Stimulated activated CD8-positive, alpha-beta memory T cell treated with anti-CD3 and anti-CD28 coated beads, Interleukin-4, amount 100 ng/mL, for 4 hours (primary cell): ENCODE measurements at places on chromosomes 5 and 9.

- DNase-seq, result no peak
Measured at GRCh38 chr9:126720661-126721563, 83.9 kb upstream of the ZBTB43 start.

DNA sequence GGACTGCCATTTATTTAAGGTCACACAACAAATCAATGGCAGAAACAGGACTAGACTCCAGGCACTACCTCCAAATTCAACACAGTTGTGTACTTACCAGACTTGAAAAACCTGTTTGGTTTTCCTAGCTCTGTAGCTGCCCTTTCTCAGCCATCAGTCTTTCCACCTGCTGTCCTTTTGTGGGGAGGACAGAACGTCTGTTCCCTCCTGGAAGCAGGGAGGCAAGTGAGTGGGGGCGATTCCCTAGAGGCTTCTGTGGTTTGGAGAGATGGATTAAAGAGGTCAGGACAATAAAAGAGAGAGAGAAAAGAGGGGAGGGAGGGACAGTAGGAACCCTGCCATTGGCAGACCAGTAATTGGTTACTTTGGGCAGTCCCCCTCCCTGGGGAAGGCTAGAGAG is 14.7 kb downstream of the ASTN2 start:
- no peak for DNase-seq

DNA sequence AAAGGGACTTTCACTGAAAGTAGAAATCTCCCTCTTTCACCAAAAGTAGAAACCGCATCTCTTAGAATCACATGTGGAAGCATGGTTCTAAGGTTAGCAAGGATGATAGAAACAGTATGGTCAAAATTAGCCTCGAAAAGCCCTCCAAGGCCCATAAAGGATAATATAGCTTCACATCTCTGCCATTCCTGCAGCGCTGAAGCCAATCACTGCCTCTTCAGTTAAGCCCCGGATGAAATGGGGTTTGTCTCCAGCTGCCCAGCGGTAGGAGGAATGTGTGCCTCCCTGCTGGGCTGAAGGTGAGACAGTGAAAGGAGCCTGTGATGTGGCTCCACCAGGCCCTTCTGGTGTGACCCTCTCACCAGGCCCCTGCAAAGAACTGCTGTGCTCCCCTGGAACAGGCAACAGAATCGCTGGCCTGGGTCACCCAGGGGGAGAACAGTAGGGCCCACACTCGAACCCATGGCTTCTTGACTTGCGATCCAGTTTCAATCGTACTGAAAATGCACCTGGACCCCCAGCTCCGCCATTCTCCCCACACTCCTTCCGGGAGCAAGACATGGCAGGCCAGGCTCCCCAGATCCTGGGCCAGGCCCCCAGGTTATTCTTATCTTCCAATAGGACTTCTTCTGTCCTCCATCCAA is 47.2 kb downstream of the CAMK2A start:
- DNase-seq, result no peak

- no peak for DNase-seq
Measured at GRCh38 chr5:52989025-52989780, at the start of gene ITGA2. TSS of gene ITGA2 (plus strand) at chr5:52989352. CDS start at chr5:52989469, 117 bp downstream.

DNA sequence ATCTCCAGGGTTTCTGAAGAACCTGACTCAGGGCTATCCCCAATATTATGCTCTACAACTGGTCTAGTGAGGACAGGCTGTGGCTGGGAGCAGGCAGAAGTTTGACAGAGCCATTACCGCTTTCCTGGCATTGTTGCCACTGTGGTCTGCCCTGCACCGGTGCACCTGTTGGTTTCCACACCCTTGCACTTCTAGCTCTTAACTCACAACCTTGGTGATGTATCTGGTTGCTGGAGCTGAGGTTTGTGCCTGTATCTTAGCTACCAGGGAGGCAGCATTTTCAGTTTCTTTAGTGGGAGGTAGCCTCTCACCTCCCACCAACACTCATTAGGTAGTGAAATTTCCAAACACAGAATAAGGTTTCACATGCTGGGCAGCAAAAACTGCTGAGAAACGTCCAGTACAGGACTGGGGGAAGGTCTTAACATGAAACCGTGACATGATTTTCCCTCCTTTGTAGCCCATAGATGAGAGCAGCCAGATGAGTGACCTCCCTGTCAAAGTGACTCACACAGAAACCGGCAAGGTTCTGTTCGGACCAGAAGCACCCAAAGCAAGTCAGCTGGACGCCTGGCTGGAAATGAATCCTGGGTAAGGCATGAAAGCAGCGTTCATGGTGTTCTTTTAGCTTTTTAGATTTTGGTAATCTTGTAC is 57.7 kb downstream of the SMARCA2 start:
- DNase-seq, result no peak

- DNase-seq, result no peak
Measured at GRCh38 chr5:35887321-35888100, 30.8 kb downstream of the IL7R start.

DNA sequence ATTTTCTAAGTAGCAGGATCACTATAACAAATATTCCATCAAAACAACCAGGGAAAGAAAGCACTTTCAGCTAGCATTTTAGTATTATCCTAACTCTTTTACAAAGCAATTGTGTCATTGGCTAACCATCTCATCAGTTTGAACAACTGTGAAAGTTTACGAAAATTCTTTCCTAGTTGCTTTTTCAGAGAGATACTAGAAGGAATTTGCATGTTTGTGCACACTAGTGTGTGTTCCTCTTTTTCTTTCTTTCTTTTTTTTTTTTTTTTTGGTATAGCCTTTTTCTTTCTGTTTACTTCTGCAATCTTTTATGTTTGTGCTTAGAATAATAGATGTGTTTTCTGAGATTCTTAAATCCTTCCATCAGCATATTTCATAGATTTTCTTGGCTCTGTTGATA is 124.7 kb upstream of the SEMA6A start:
- DNase-seq, result no peak
